ENCODE measurements at places on chromosomes 2 and 18.

- H3K4me1 ChIP-seq = no peaks in the 10 kb centered on the region
- no peaks in the 10 kb centered on the region for H3K36me3 ChIP-seq
- H3K4me3 ChIP-seq = no peak overlapping the region
- H3K27me3 ChIP-seq = no peaks in the 10 kb centered on the region
- no peak for DNase-seq
Observed at GRCh38 chr2:1931003-1931914, 186.9 kb upstream of the PXDN start.

DNA sequence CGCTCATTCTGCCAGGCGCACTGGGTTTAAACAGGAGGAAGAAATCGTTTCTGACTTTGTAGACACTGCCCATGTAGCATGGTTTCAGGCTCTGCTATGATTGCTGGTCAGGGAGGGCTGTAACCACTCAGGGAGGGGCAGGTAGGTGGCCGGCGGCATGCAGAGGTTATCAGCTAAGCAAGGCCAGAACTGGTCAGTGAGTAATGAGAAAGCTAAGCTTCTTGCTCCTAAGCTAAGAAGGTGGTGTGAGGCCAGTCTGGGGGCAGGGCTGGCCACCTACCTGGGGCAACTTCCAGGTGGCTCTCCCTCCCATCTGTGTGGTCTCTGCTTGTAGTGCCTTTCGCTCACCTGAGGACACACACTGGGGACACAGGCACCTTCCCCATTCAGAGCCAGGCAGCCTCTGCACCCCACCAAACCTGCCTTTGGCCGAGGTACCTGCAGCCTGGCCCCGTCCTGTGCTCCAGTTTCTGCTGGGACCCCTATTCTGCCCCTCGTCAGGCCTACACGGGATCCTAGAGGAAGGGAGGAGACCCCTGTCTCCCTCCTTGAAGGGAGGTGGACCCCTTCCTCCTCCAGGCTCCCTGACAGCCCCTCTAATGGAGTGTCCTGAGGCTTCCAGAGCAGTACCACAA is 195.9 kb downstream of the SEPTIN10 start:
- H3K4me3 ChIP-seq = no peak overlapping the region
- H3K36me3 ChIP-seq = no peaks in the 10 kb centered on the region
- H3K4me1 ChIP-seq = no peaks in the 10 kb centered on the region
- DNase-seq = no peak
- H3K27me3 ChIP-seq = no peaks in the 10 kb centered on the region
- no peak overlapping the region for H3K27ac ChIP-seq

DNA sequence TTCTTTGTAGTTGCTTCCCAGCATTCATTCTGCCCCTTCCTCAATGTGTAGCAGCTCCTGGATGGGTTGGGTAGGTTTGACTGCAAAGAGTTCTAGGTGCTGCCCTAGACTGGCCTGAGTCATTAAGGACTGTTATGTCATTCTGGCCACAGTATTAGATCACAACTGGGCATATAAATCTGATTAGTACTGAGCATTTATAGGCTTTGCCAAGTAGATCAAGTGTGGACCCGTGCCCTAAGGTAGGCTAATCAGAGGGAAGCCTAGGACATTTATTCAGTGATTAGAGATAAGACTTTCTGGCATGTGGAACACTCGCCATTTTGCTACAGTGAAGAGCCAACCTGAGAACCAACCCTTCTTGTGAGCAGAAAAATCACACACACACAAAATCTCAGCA is 2.7 kb downstream of the KATNAL2 start:
- peaks cover 17% of the 10 kb centered on the region for H3K4me1 ChIP-seq
- no peaks in the 10 kb centered on the region for H3K27me3 ChIP-seq
- no peak overlapping the region for H3K27ac ChIP-seq
- H3K36me3 ChIP-seq = no peaks in the 10 kb centered on the region
- no peak for DNase-seq

GRCh38 chr2:178775975-178776374 is 31.2 kb downstream of the TTN start:
- H3K4me1 ChIP-seq = no peaks in the 10 kb centered on the region
- DNase-seq = no peak
- no peak overlapping the region for H3K4me3 ChIP-seq
- no peaks in the 10 kb centered on the region for H3K36me3 ChIP-seq
- no peak overlapping the region for H3K27ac ChIP-seq

GRCh38 chr18:46812311-46812710 is 55.5 kb upstream of the ST8SIA5 start:
- H3K4me3 ChIP-seq = no peak overlapping the region
- no peak overlapping the region for H3K27ac ChIP-seq
- DNase-seq = no peak
- no peaks in the 10 kb centered on the region for H3K36me3 ChIP-seq

DNA sequence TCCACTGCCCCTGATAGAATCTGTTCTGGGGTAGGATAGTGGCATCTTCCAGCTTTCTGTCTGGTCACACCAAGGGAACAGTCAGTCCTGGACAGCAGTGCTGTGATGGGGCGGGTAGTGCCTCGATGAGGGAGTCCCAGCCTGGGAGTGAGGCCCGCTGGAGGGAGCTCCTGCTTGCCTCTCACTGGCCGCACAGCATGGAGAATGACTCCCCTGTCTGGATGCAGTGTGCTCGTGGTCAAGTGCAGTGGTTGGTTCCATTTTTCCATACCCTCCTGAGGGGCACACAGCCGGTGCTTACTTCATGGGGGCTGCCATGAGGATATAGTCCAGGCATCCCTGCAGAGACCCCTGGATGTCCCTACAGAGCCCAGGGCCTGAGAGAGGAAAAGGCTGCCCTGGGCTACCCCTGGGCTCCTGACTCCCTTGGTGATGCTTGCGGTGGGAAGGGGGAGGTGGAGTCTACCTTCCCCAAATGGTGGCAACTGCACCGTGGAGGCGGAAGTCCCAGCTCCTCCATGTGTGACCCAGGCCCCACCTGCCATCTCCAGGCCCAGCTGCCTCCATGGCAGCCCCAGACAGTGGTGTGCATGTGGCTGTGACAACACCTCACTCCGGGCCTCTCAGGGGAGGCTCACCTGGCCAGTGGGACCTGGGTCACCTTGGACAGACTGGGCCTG is 212.5 kb downstream of the GLI2 start:
- H3K36me3 ChIP-seq = no peaks in the 10 kb centered on the region
- no peaks in the 10 kb centered on the region for H3K27me3 ChIP-seq
- H3K27ac ChIP-seq = no peak overlapping the region

DNA sequence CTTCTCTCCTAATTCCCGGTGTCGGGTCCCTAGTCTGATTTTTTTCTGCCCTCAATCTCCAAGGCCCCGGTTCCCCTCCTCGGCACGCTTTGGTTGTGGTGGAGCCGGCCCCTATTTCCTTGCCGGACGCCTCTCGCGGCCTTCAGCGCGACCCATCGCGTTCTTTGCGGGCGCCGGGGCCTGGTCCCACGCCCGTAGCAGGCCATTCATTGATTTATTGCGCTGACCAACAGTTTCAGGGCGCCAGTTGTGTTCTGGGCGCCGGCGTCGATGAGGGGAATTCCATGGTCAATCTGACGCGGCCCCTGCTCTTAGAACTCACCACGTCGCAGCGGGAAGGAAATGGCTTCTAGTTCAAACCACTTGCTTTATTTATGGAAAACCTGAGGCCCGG is 396 bp downstream of the CNOT9 start:
- peaks cover 36% of the 10 kb centered on the region for H3K4me1 ChIP-seq
- no peaks in the 10 kb centered on the region for H3K27me3 ChIP-seq
- DNase-seq = peak; percentile 62

GRCh38 chr18:56003720-56004088 is 415.7 kb upstream of the TCF4 start:
- H3K4me3 ChIP-seq = no peak overlapping the region
- no peaks in the 10 kb centered on the region for H3K4me1 ChIP-seq
- H3K27me3 ChIP-seq = no peaks in the 10 kb centered on the region
- no peak overlapping the region for H3K27ac ChIP-seq
- no peak for DNase-seq

- H3K27me3 ChIP-seq = no peaks in the 10 kb centered on the region
- DNase-seq = no peak
- no peak overlapping the region for H3K27ac ChIP-seq
- no peaks in the 10 kb centered on the region for H3K36me3 ChIP-seq
Observed at GRCh38 chr2:211737282-211737681, 801.3 kb downstream of the ERBB4 start.

- H3K36me3 ChIP-seq = no peaks in the 10 kb centered on the region
- no peaks in the 10 kb centered on the region for H3K4me1 ChIP-seq
- no peak for DNase-seq
- no peak overlapping the region for H3K4me3 ChIP-seq
- H3K27me3 ChIP-seq = no peaks in the 10 kb centered on the region
- no peak overlapping the region for H3K27ac ChIP-seq
Observed at GRCh38 chr2:40401896-40402295, 50.0 kb downstream of the SLC8A1 start.
